ENCODE measurements at places on chromosomes 3 and 15. TPM values are rescaled to one million over a fixed set of nuclear protein-coding genes. Genes with fewer than 3 reads are reported as not detected.
A peak's percentile ranks its signal among the peaks of the same experiment; 100 is the strongest.

Gene PSTPIP1
- 13.3 TPM for total RNA-seq

Gene LIPH
- 2.7 TPM for total RNA-seq

Gene ERICH6
- total RNA-seq, result not detected

Gene OR5K2
- not detected for total RNA-seq

Gene GP5
- not detected for total RNA-seq

DNA sequence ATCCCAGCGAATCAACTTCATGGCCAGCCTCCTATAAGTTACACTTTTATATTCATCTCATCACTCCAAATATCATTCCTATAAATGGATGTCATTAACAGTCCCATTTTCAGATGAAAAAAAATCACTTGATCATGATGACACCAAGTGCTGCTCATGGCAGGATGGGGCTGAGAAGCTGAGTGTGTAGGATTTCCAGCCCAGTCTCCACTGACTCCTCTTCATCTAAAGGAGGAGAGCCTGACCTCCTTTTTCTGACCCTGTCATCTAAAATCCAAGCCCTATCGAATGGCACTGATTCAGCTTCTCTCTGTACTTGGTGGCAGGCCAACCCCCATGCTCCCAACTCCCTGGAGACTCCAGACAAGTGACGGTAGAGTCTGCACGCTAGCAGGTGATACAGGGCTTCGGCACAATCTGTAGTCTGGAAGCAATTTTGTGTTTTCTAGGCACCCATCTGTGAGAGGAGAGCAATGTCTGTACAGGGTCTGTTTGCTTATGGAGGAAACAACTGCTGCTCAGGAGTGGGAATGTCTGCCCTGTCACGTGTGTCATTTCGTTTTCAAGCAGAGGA lies 103.2 kb downstream of the EPHB1 start:
- no peak for DNase-seq

DNA sequence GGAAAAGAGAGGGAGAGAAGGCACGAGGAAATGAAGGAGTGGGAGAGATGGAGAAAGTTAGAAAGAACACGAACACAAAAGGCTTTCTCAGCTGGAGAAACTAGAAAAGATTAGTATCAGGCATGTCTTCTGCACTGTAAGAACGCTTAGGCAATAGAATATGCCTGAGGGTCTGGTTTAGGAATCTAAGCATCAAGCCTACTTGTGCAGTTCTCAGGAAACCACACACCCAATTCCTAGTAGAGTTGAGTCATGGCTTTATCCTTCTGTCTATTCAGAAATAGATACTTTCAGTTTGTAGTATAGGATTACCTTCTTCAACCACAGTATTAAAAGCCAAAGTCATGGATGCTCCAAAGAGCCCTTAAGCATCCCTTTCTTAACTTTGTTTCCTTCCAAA lies 969.4 kb downstream of the NTRK3 start:
- no peak for DNase-seq

DNA sequence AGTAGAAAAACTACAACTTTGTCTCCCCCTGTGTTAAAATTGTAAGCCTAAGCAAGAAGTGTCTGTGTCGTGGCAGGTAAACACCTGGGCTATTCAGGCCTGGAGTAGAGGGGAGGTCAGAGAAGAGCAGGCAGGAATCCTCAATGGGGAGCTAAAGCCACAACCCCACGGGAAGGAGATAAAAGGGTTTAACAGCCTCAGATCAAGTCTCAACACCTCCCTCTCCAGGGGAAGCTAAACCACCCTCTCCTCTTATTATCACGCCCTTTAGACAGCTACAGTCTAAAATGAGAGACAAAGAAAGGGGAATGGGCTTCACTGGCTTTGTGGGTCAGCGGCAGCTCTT lies 11.6 kb downstream of the ETV5 start:
- DNase-seq, result no peak

DNA sequence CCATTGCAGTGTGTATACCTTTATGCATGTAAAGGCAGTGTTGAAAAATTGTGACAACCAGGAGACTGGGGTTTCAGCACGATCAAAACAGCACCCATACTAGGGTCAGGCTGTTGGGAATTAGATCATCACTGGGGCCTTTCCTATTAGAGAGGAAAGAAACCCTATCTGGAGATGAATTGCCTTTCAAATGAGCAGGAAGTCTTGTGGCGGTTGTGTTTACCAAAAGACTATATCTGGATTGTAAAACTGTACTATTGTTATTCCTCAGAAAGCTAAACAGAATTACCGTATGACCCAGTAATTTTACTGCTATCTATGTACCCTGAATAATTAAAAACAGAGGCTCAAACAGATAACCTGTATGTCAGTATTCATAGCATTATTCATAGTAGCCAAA lies 10.1 kb downstream of the UBE2E1 start:
- no peak for DNase-seq

DNA sequence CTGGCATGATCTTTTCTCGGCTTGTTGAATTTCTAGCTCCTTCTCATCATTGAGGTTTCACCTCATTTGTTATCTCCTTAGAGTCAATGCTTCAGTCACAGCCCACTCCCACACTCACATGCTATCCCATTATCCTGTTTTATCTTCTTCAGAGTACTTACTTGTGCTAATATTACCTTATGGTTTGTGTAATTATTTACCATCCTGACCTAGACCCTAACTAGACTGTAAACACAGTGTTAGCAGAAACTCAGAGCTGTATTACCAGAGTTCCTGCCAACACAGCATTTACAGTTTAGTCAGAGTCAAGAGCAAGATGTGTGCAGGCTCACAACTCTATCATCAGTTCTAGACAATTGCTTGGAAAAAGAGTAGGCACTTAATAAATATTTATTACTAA lies 144.7 kb downstream of the OTOL1 start:
- DNase-seq, result no peak

DNA sequence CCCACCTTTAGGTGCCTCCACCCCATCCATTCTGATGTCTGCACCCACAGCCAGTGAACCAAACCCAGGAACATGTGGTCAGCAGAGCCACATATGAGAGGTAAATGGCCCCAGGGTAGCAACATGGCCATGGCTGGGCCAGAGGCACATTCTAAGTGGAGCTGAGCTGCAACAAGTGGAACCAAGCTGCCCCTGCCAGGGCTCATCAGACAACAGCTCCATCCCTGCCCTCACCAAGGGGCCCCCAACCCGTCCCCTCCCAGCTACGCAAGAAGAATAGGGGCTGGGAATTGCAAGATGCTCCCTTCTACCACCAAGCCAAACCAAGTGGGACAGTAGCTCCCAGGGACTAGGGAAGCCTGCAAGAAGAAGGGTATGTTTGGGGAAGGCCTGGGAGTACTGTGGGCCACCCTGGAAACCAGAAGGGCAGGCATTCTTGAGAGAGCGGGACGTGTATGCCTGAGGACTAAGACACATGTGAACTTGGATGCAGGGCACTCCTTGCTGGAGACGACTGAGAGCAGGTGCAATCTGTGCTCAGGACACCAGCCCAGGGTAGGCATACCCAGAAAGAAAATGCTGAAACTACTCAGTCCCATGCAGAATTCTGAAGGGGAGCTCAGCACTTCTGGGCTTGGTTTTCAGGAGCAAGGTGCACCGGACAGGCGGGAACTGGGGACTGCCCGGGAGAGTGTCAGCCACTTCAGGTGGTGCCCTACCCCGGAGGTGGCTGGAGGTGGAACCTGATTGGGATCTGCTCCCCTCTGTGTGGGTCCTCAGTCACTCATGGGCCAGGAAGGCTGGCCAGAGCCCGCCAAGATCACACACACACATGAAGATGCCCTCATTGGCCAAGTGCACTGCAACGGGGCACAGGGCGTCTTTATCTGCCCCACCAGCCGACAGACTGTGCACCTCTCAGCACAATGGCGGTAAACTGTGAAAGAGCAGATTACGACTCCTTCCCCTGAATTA lies 9.5 kb downstream of the MYL3 start:
- DNase-seq, result no peak

DNA sequence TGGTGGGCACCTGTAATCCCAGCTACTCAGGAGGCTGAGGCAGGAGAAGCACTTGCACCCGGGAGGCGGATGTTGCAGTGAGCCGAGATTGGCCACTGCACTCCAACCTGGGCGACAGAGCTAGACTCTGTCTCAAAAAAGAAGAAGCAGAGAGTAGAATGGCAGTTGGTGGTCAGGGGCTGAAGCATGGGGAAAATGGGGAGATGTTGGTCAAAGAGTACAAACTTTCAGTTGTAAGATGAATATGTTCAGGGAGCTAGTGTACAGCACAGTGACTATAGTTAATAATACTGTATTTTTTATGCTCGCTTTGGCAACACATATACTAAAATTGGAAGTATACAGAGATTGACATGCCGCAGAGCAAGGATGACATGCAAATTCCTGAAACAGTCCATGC lies 41.5 kb downstream of the PCNP start:
- peak; percentile 2 for DNase-seq

GRCh38 chr3:45794177-45794560 lies 2.2 kb downstream of the SLC6A20 start:
- no peak for DNase-seq

- DNase-seq, result no peak
Measured at GRCh38 chr3:178451799-178452198, 84.4 kb upstream of the KCNMB2 start.

GRCh38 chr3:150129166-150129565 lies 158.5 kb upstream of the PFN2 start:
- DNase-seq, result no peak

DNA sequence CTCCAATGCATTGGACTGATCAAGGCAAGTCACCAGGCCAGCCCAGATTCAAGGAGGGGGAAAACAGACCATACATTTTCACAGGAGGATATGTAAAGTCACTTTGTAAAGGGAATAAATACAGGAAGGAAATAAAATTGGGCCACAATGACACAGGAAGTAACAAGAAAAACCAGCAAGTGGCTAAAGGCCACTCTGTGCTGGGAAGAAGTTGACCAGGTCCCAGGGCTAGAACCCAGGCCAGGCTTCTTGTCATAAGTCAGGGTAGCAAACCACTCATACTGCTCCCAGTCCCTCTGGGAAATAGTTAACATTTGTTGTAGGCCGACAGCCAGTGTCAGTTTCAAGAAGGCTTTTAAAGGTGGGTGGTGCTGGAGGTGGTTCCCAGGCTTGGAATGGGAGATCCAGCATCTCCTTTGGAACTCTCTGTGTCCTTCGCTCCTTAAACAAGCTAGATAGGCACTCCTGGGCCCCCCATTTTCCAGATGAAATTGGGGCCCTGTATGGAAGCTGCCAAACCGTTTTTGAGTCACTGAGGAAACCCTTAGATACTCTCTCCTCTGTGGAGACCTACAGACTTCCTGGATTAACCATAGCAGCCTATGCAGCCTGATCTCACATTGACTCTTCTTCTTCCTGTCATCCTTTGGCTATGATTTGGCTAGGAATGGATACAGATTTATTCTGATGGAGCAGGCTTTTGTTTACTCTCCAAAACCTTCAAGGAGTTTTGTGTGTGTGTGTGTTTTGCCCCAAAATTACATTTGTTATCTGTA lies 14.7 kb upstream of the EDC3 start:
- no peak for DNase-seq

DNA sequence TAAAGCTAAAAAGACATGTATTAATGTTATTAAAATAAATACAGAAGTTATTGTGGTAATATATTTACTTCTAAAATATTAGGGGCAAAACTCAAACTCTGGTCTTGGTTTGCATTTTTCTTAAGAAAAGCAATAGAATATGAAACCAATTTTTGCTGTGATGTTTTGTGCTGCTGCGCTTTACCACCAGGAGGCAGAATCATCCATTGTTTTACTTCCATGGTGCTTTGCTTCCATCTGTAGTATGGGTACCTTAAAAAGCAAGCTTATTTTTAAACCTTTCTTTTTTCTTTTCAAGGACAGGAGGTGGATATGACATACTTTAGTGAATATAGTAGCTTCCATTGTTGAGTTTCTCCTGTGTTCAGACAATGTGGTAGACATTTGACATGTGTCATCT lies 46.6 kb upstream of the MRPL3 start:
- DNase-seq, result no peak

DNA sequence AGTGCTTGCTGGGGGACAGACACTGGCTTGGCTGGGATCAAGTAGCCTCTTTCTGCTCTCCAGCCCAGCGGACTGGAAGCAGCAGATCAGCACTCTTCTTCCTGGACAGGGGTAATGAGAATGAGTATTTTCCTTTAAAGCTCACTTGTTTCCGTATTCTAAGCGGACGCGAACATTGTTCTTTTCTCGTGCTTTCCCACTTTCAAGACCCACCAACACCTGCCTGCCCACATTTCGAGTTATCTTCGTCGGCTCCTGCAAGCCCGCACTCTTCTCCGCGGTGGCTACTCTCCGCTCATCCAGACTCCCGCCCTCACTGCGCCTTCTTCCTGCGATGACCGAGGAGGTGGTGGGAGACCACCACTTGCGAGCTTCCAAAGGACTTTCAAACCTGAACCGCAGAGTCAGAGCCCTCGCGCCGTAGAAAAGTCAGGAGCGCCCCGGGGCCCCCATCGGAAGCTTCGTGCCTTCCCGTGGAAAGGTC lies 1.6 kb upstream of the PPM1L start:
- DNase-seq, result peak; percentile 89

- no peak for DNase-seq
Measured at GRCh38 chr15:52427804-52428203, 100.9 kb downstream of the MYO5A start.

DNA sequence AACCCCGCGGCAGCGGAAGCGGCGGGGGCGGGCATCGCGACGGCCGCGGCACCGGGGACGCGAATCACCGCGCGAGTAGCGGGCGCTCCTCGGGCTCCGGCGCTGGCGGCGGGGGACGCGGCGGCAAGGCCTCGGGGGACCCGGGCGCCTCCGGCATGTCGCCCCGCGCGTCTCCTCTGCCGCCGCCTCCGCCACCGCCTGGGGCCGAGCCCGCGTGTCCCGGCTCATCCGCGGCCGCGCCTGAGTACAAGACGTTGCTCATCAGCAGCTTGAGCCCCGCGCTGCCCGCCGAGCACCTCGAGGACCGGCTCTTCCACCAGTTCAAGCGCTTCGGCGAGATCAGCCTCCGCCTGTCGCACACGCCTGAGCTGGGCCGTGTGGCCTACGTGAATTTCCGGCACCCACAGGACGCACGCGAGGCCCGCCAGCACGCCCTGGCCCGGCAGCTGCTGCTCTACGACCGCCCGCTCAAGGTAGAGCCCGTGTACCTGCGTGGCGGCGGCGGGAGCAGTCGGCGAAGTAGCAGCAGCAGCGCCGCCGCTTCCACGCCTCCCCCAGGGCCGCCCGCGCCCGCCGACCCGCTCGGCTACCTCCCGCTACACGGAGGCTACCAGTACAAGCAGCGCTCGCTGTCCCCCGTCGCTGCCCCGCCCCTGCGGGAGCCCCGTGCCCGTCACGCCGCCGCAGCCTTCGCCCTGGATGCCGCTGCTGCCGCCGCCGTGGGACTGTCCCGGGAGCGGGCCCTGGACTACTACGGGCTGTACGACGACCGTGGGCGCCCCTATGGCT lies 675 bp downstream of the RBM15B start:
- peak; percentile 95 for DNase-seq

GRCh38 chr3:155417119-155417517 lies 123.6 kb upstream of the STRIT1 start:
- DNase-seq, result no peak

DNA sequence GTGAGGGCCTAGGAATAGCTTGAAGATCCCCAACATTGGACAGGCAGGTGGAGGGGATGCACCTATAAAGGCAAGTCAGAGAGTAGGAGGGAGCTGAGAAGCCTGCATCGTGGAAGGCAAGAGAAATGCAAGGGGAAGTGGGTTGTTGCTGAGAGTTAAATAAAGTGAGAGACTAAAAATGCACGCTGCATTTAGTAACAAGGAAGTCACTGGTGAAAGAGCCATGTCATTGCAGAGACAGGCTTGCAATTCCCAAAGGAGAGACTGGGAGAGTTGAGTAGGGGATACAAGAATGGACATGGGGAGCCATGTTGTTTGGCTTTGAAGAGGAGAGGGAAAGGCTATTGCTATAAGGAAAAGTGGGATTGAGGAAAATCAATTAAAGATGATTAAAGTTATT lies 77.0 kb upstream of the HEG1 start:
- no peak for DNase-seq

GRCh38 chr3:4406746-4407568 lies 60.1 kb downstream of the SUMF1 start:
- no peak for DNase-seq
